ENCODE measurements at places on chromosomes 3 and 15.

DNA sequence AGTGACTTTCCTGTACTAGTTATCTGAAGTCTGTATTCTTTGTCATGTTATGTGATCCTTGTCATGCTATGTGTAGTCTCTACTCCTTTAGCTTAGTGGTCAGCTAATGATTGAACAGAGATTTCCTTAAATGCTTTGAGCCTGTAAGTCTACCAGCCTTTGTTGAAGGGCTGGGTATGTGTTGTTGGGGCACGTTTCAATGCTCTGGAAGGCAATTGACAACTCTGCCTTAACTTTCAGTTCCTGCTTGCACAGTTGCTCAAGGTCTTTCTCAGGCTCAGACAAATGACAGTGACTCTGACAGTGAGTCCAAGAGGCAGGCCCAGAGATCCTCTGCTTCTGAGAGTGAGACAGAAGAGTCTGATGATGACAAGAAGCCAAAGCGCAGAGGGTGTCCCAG is 89.3 kb downstream of the CHD2 start:
- no peak for DNase-seq

DNA sequence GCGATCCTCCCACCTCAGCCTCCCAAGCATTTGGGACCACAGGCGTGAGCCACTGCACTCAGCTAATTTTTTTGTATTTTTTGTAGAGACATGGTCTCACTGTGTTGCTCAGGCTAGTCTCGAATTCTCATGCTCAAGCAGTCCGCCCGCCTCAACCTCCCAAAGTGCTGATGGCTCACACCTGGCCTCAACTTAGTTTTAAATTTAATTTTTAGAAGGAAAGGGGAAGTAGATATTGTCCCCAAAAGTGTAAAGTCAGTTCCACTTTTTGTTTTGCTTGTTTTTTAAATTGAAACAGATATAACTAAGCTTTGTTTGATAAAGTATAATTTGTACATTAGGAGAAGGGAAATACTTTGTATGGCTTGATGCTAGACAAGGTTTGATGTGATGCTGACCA is 31.3 kb upstream of the NFKBIZ start:
- no peak for DNase-seq

GRCh38 chr3:34216711-34217335 is 418.4 kb downstream of the PDCD6IP start:
- no peak for DNase-seq

- DNase-seq = no peak
Measured at GRCh38 chr3:30873671-30874070, 20.8 kb downstream of the GADL1 start.

DNA sequence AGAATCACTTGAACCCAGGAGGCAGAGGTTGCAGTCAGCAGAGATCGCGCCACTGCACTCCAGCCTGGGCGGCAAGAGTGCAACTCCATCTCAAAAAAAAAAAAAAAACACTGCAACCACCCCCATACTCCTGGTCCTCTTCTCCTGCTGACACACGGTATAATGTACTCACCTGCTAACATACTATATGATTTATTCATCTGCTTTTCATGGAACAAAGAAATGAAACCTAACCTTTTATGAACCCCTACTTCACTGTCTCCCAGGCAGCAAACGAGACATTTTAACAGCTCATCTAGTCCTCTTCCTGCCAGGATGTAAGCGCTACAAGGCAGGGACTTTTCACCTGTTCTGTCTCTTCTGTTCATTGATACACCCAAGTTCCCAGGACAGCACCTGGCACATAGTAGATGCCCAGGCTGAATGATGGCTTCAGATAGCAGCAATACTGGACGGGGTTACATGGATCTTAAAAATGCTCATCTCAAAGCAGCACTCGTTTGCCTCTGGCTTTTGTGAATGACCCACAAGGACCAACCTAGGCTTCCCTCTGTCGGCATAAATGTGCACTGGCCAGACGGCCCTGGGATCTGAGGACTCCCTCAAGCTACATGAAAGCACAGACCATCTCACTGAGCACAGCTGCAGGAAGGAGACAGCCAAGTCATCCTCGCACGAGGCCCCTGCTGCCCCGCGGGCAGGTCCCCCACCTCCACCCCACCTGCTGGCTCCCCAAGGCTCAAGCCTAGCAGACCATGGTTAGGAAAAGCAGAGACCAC is 20.3 kb downstream of the XXYLT1 start:
- no peak for DNase-seq

GRCh38 chr3:105700575-105700974 is 168.2 kb downstream of the CBLB start:
- no peak for DNase-seq

GRCh38 chr15:78621810-78622402 is 1.1 kb upstream of the CHRNA3 start:
- DNase-seq = no peak

GRCh38 chr3:194715022-194715800 is 29.5 kb downstream of the FAM43A start:
- no peak for DNase-seq

GRCh38 chr3:111667621-111668239 is 72.6 kb upstream of the ZBED2 start:
- DNase-seq = peak; percentile 91

DNA sequence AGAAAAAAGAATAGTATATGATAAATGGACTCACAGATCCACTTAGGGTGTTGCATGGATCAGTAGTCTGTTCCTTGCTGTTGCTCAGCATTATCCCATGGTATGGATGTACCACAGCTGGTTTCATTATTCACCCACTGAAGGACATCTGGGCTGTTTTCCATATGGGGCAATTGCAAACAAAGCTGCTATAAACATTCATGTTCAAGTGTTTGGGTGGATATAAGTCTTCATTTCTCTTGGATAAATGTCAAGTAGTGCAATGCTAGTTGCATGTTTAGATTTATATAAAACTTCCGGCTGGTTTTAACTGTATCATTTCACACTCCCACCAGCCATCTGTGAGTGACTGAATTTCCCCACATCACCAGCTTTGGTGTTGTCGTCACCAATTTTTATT is 137.7 kb downstream of the ASB7 start:
- DNase-seq = no peak

- DNase-seq = no peak
Measured at GRCh38 chr15:62749036-62749815, 293.3 kb upstream of the TPM1 start.

Measured in activated CD4-positive, alpha-beta T cell treated with anti-CD3 and anti-CD28 coated beads, Interleukin-2, amount 10 ng/mL, durations not matched to agents 7 days and 5 days (primary cell).